ENCODE measurements at places on chromosomes 16 and 17.

- DNase-seq: no peak
These were observed 3.6 kb downstream of the RSKR start for GRCh38 chr17:28610376-28610775.

GRCh38 chr17:27491713-27492190 lies 35.5 kb downstream of the KSR1 start:
- no peak for DNase-seq

DNA sequence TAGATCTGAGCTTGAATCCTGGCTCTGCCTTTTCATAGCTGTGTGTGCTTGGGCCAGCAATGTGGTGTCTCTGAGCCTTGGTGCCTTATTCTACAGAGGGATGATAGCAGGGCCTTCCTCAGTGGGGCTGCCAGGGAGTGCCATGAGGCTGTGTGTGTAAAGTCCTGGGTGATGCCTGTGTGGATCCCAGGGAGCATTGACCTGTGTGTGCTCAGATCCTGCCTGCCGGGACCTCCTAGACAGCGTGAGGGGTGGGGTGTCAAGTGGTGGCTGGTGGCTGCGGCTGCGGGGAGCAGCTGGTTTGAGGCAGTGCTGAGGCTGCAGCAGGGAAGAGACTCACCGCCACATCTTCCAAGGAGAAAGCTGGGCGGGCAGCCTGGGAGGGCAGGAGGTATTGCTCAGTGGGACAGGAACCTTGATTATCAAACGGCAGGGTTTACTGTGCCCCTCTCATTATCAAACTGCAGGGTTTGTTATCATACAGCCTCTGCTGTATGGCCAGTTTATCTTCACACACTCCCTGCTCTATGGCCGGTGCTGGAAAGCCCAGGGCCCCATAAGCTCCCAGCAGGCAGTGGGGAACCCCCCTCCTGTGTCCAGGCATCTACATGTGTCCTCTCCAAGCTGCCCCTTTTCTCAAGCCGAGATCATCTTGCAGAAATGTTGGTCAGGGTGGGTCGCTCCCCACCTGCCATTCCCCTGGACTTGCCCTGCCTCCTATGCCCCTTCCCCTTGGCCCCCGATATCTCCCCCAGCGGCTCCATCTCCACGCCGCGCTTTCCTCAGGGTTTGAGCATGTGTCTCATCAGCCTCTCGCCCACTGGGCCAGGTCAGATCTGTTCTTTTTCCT lies 3.1 kb upstream of the ADCY7 start:
- no peak for DNase-seq

DNA sequence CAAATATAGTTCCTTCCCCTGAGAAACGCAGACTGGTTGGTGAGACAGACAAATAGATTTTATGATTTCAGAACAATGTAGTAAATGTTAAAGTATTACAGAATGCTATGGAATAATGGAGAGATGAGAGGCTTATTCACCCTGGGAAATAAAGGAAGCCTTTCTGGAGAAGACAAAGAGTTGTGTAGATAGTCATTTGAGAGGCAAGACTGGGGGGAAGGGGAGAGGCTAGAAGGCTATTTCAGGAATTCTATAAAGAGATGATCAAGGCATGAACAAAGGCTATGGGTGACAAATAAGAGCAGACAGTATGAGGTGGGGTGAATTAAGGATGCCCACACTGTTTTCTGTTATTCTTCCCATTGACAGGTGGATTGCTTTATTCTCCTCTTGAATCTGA lies 211.4 kb downstream of the GRIN2A start:
- no peak for DNase-seq

DNA sequence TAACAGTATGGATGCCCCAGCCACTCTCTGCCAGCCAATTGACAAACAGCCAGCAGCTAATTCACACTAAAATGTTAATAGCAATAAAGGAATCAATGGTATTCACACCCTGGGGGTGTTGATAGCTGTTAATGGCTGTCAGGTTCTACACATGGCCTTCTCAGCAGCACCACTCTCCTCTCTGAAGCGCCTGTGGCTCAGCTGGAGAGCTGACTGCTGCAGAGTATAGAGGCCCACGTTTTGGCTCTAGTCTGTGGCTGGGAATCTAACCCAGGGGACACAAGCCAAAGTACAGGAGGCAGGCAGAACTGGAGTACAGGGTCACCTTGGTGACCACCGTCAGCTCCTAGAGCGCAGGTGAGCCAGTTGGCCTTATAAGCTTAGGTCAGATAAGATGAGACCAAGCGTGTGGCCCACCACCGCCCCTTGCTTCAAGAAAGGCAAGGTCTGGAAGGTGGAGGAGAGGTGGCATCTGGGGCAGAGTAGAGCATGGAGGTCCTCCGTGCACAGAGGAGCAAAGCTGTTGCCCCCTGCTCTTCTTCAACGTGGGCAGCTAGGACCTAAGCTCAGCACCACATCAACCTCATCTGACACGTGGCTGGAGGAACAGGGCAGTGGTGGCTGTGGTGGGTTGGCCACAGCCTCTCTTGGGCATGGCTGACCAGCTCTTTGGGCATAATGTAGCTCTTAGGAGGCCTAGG lies 25.4 kb downstream of the CCR7 start:
- DNase-seq: no peak

DNA sequence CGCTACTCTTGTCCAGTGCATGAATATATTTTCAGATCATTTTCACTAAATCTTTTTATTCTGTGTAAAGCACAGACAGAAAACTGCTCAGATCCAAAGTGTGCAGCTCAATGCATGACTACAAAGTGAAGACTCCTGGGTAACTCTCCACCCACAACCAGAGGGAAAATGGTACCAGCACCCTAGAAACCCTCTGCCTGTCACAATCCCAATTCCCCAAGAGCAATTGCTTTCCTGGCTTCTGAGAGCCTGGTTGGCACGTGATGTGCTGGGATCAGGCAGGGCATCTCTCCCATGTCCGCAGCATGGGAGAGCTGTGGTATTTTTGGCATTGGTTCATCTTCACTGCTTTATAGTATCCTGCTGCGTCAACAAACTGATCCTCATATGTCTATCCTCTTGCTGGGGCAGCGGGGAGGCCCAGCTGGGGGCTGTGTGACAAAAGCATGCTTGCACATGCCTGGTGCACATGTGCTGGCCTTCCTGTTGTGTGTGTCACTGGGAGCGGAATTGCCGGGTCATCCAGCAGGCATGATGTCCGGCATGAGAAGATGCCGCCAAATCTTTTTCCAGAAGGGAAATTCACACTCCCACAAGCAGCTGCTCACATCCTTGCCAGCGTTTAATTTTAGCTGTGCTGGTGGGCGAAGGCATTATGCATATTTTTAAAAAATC lies 278.9 kb upstream of the FOXF1 start:
- no peak for DNase-seq

DNA sequence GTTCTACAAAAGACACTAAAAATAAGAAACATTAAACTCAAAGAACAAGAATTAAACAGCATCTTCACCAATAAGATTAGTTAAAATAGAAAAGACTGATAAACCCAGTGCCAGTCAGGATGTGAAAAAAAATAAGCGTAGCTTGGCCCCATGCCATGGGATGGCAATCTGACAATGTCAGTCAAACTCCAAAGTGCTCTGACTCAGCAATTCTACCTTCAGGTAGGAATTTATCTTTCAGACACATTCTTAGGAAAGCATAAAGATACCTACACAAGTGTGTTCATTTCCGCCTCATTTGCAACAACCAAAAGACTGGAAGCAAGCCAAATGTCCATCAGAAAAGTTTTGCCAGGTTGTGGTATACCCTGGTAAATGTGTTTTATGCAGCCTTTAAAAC lies 9.1 kb upstream of the MPO start:
- DNase-seq: no peak

DNA sequence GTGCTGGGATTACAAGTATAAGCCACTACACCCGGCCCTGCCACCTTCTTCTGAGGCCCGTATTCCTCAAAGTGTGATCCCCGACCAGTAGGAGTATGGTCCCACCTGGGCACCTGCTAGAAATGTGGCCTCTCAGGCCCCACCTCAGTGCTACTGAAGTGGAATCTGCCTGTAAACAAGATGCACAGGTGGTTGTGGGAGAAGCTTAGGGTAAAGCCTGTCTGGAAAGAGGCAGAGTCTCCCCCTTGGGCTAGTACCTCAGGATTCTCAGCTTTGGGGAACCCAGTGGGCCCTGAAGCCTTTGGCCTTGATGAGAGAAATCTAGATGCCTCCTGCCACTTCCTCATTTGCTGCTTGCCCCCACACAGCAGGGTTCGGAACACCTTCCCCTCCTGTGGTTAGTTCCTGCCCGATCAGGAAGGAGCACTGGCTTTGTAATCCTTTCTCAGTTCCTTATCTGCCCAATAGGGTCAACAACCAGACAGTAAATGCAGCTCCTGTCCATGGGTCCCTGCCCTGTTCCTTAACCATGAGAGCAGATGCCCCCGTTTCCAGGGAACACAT lies 25.2 kb downstream of the TK2 start:
- DNase-seq: no peak

GRCh38 chr16:11252482-11252931 lies 3.5 kb downstream of the SOCS1 start:
- DNase-seq: no peak

GRCh38 chr16:27816561-27816960 lies 247.0 kb downstream of the GSG1L start:
- DNase-seq: no peak

GRCh38 chr17:57410169-57410568 lies 153.8 kb downstream of the MSI2 start:
- no peak for DNase-seq

- DNase-seq: peak; percentile 75
These were observed 797 bp downstream of the GRB7 start for GRCh38 chr17:39738568-39738901.

DNA sequence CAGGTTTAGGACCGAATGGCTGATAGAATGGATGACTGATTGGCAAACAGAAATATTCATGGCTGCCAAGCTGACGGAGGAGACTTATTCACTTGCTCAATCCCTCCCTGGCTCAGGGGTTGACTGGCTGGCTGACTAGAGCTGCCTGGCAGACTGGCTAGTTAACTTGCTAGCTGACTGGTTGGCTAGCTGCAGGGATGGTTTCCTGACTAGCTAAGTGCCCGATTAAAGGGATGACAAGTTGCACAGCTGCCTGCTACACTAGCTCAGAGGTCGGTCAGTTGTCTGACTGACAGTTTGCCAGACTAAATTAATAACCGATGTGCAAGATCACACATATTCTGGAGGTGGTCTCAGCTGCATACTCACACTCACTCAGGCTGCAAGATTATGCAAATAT lies 1208.4 kb upstream of the CDH8 start:
- DNase-seq: no peak

DNA sequence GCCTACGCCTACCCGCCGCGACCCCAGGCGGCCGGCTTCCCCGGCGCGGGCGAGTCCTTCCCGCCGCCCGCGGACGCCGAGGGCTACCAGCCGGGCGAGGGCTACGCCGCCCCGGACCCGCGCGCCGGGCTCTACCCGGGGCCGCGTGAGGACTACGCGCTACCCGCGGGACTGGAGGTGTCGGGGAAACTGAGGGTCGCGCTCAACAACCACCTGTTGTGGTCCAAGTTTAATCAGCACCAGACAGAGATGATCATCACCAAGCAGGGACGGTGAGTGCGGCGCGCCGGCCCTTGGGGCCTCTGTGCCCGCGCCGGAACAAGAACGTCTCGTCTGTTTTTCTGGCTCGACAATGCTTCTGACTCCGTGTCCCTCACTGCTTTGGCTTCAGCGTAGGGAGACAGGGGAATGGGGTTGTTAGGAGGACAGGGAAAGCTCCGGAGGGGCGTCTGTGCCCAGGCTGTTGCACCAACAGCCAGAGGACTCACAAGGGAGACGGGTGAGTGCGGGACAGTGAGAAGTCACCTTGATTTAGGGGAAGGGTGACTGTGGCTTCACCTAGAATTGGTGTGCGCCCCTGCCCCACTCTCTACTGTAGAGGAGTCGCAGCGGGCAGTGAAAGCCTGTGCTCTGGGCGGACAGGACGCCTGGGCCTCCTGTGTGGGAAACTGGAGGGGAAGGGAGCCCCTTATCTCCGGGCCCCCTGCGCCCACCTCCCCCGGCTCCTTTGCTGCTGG lies 806 bp downstream of the TBX21 start:
- DNase-seq: peak; percentile 53

GRCh38 chr17:82156284-82156925 lies 56.2 kb downstream of the CCDC57 start:
- no peak for DNase-seq

DNA sequence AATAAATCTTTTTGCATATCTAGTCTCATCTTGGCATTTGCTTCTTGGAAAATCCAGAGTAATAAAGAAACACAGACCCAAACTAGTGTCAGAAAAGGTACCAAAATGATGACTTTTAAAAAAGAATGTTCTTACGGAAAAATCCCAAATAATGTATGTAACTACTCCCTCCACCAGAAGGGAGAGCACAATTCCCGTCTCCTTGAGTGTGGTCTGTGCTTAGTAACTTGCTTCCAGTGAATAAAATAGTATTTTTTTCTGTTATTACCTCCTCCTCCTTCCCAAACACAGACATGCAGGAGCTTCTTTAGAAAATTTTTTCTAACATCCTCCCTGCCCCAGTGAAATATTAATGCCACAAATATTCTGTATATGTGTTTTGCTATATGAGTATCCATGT lies 358.1 kb downstream of the ZFHX3 start:
- no peak for DNase-seq

- DNase-seq: no peak
These were observed 6.8 kb downstream of the CNP start for GRCh38 chr17:41973408-41973811.

GRCh38 chr17:1628856-1629503 lies 346 bp upstream of the SLC43A2 start:
- peak; percentile 100 for DNase-seq

- peak; percentile 98 for DNase-seq
These were observed at the start of gene CRLF3 for GRCh38 chr17:30824356-30825145. Gene CRLF3 (minus strand): TSS chr17:30824692. CDS start chr17:30824651, 41 bp downstream.

GRCh38 chr16:651844-652243 lies 2.7 kb downstream of the WDR90 start:
- no peak for DNase-seq

GRCh38 chr17:31321481-31321880 lies at the start of gene EVI2A:
Gene EVI2A (minus strand): TSS chr17:31321622. CDS start chr17:31319013, 2,609 bp downstream.
- DNase-seq: no peak
